Activated T-cell treated with anti-CD3 and anti-CD28 coated beads for 48 hours (primary cell): ENCODE measurements at places on chromosomes 13 and 19.

GRCh38 chr19:27962264-27962663 is 1250.7 kb downstream of the UQCRFS1 start:
- DNase-seq = no peak

GRCh38 chr19:8426283-8426682 is 13.2 kb downstream of the MARCHF2 start:
- no peak for DNase-seq

GRCh38 chr19:38666663-38667511 is 19.4 kb downstream of the ACTN4 start:
- no peak for DNase-seq

- no peak for DNase-seq
Measured at GRCh38 chr13:83881917-83882605, at the start of gene SLITRK1. SLITRK1 (minus strand) TSS chr13:83882474; CDS start chr13:83881507, 967 bp downstream.

DNA sequence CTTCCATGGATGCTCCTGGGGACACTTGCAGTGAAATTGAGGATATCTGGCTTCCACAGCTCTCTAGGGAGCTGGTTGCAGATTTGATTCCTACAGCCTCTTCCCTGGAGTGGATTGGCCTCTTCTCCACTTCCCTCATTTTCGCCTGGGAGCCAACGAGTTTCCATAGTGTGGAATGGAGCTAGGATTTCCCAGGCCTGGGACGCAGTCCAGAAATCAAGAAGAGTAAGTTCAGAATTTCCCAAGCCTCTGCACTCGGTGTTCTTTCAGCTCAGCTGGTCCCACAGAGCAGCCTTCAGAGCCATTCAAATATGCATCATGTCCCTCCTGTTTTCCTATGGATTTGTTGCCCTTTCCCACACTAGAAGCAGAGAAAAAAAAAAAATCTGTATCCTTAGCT is 68.2 kb downstream of the RAP2A start:
- DNase-seq = no peak

GRCh38 chr13:78662467-78662866 is 3.5 kb upstream of the OBI1 start:
- no peak for DNase-seq
